Stimulated activated CD8-positive, alpha-beta memory T cell treated with anti-CD3 and anti-CD28 coated beads, Interleukin-2, amount 100 ng/mL, for 1 hour (primary cell): ENCODE measurements at places on chromosomes 4 and X.

DNA sequence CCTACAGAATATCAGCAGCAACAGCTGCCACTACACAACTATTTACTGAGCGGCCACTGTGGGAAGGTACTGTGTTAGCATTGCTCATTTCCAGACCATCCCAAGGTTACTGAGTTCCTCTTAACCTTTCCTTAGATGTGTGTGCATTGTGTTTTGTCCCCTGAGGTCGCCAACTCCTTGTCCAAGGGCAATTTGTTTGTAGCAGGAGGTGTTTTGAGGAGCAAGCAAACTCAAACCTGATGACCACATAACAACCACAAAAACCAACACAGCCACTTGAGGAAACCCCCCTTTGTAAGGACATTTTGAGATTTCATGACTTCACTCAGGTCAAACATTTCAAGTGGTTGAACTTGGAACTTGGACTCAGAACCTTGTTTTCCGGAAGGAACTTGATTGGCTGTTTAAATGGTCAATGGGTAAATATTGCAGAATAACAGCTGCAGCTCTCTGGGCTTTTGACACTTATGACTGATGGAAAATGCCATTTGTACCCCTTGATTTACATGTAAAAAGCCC lies 122.3 kb downstream of the MID1IP1 start:
- no peak for DNase-seq

GRCh38 chrX:154516656-154517100 lies 646 bp upstream of the FAM3A start:
- DNase-seq: no peak

DNA sequence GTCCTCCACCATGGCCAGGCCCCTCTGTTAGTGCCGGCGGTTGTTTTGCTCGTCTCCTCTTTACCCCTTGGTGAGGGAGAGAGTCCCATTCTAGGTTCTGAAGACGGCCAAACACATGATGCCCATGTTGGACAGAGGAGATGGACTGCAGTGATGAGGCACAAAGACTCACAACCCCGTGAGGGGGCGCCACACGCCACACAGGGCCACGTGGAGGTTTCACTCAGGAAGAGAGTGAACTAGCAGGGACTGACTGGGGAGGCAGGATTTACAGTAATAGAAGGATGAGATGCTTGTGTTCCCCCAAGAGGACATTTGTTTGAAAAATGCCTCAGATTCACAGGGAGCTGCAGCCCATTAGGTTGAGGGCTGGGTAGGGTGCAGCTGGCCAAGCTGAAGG lies 655.3 kb upstream of the FRG1 start:
- DNase-seq: no peak

DNA sequence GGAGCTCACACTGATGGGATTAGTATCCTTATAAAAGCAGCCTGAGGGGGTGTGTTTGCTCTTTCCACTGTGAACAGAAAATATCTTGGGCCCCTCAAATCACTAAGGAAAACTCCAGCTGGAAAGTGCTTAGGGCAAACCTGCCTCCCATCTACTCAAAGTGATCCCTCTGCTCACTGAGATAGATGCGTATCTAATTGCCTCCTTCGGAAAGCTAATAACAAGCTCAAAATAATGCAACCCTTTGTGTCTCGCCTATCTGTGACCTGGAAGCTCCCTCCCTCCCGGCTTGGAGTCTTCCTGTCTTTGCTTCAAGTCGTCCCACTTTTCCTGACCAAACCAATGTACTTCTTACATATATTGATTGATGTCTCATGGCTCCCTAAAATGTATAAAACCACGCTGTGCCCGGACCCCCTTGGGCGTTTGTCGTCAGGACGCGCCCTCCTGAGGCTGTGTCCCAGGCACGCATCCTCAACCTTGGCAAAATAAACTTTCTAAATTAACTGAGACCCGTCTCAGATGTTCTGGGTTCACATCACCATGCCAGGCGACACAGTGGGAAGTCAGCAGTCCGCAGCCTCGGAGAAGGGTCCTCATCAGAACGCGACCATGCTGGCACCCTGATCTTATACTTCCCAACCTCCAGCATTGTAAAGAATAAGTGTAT lies 34.1 kb upstream of the SORCS2 start:
- no peak for DNase-seq

GRCh38 chr4:57308301-57308700 lies 198.1 kb upstream of the IGFBP7 start:
- no peak for DNase-seq

GRCh38 chr4:150973626-150974251 lies 41.3 kb downstream of the LRBA start:
- DNase-seq: no peak

- DNase-seq: no peak
Measured at GRCh38 chr4:3701271-3701734, 64.9 kb upstream of the ADRA2C start.

GRCh38 chr4:71221510-71222466 lies 117.0 kb upstream of the SLC4A4 start:
- no peak for DNase-seq

DNA sequence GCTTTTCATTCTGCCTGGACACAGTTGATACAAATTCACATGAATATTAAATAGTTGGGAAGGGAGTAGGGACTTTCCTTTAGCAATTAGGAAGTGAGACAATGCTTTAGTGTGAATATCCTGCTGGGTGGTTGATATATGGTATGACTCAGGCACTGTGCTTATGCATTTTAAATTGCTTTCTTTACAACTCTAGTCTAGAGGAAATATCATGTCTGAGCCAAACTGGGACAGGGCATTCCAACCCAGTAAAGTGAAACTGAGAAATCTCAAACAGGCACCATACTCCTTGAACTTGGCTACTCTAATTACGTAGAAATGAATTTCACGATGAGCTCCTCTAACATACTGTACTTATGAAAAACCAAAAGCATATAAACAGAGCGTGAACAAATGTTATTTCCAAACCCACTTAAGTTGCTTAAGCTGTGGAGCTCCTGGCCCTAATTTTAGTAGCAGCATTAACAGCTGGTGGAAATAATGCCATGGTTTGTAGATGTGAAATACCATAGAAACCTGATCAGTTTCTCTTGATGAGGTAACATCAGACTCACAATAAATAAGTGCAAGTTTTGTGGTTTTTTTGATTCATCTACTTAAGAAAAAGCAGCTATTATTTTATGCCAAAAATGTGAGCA lies 242.9 kb upstream of the GK2 start:
- no peak for DNase-seq

DNA sequence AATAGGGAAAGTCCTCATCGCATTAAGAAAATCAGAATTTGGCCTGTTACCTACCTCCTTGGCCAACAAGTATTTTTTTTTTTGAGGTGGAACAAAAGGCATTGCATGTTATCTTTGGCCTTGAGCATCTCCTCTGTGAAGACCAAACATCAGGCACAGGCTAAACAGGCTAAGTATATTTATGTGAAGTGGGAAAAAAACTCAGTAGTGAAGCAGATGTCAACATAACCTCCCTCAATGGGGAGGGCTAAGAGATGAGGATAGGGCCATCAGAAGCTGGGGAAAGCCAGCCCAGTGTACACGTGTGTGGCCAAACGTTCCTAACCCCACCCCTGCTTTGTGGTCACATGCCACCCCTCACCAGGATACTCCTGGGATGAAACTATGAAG lies 102.5 kb downstream of the FNIP2 start:
- no peak for DNase-seq

DNA sequence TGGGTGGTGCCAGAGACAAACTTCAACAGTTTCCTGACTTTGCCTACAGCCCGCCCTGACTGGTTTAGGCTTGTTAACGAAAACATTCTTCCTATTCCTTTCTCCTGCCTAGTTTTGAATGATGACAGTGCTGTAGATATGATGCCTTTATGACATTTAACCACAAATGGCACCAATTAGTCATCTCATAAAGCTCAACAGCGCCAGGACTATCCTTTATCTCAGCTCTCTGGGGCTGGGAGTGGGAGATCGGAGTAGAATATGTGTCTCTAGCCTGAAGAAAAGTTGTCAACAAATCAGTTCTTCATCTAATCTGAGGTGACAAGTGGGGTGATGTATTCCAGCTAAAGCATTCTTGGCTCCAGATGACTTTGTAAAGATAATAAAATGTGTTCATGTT lies 64.6 kb upstream of the SH3RF1 start:
- no peak for DNase-seq

- DNase-seq: no peak
Measured at GRCh38 chr4:21879187-21879586, 69.4 kb downstream of the KCNIP4 start.
